Posterior vena cava (tissue), 2 donors: ENCODE measurements at places on chromosomes 7 and 10. TPM values are rescaled to one million over a fixed set of nuclear protein-coding genes. Genes with fewer than 3 reads are reported as not detected.

SPDYE1 gene
- total RNA-seq, result not detected

LRGUK gene
- 0.79 TPM for total RNA-seq

NEUROD6 gene
- not detected for total RNA-seq

DTX2 gene
- 24.6 TPM for total RNA-seq

SH2D4B gene
- 0.10 TPM for total RNA-seq

GIMAP4 gene
- 40.4 TPM for total RNA-seq

ANK3 gene
- total RNA-seq, result 6.1 TPM

DNA sequence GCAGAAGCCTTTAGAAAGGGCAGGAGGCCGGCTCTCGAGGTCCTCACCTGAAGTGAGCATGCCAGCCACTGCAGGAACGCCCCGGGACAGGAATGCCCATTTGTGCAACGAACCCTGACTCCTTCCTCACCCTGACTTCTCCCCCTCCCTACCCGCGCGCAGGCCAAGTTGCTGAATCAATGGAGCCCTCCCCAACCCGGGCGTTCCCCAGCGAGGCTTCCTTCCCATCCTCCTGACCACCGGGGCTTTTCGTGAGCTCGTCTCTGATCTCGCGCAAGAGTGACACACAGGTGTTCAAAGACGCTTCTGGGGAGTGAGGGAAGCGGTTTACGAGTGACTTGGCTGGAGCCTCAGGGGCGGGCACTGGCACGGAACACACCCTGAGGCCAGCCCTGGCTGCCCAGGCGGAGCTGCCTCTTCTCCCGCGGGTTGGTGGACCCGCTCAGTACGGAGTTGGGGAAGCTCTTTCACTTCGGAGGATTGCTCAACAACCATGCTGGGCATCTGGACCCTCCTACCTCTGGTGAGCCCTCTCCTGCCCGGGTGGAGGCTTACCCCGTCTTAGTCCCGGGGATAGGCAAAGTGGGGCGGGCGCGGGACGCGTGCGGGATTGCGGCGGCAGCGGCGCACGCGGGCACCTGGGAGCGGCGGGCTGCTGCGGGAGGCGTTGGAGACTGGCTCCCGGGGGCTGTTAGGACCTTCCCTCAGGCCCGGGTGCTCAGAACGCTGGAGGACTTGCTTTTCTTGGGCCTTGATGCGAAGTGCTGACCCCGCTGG lies at the start of gene FAS:
Gene FAS, plus strand, starts transcription at position 415 of the 777 bp plus-strand sequence. Its CDS starts 79 bp downstream, at position 494.
- DNase-seq, result peak; percentile 93

- DNase-seq, result no peak
Measured at GRCh38 chr7:101081432-101081831, 3.8 kb upstream of the TRIM56 start.

GRCh38 chr10:8563478-8563877 lies 509.0 kb downstream of the GATA3 start:
- DNase-seq, result no peak

DNA sequence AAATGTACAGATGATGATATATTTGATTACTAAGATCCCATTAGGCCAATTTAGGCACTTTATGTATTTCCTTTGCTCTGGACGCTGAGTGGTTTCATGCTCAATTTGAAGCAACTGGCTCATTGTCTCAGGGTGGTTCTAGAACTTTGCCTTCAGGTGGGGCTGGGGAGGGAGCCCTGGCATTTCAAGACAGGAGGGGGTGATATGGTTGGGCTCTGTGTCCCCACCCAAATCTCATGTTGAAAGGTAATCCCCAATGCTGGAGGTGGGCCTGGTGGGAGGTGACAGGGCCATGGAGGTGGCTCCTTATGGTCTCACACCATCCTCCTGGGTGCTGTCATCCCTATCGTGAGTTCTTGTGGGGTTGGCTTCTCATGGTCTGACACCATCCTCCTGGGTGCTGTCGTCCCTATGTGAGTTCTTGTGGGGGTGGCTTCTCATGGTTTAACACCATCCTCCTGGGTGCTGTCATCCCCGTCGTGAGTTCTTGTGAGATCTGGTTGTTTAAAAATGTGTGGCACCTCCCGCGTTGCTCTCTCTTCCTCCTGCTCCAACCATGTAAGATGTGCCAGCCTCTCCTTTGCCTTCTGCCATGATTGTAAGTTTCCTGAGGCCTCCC lies 151.5 kb upstream of the KLF6 start:
- no peak for DNase-seq

GRCh38 chr7:102917436-102918353 lies 4.9 kb downstream of the LRRC17 start:
- no peak for DNase-seq

- DNase-seq, result no peak
Measured at GRCh38 chr7:81694711-81695110, 75.1 kb downstream of the HGF start.

DNA sequence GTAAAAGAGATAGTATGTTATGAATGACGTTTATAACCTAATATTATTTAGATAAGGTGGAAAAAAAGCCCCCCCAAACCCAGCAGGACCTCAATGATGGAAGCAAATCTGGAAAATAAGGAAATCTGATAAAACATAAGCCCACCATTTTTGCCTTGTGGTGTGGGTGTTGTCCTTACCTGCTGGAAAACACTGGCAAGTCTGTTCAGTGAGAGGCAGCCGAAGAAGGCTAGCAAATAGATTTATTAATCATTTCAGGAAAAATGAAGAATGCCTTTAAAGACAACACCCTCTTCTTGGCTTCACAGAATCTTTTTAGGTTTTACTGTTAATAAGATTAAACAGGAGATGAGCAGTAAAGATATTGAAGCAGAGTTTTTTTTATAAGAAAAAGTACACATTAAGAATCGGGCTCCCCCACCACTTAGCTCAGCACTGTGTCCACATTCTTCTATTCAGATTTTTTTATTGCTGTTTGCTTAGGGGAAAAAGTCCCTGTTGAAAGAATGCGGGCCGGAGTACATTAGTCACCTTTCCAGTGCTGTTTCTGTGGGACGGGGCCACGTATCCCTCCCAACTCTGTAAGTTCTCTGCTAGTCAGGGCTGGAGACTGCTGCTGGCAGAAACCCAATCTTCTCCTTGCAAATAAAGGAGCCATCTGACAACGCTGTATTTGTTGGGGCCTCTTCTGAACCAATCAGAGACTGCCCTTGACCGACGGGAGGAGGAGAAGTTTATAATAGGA lies 104.1 kb downstream of the EVX1 start:
- no peak for DNase-seq

DNA sequence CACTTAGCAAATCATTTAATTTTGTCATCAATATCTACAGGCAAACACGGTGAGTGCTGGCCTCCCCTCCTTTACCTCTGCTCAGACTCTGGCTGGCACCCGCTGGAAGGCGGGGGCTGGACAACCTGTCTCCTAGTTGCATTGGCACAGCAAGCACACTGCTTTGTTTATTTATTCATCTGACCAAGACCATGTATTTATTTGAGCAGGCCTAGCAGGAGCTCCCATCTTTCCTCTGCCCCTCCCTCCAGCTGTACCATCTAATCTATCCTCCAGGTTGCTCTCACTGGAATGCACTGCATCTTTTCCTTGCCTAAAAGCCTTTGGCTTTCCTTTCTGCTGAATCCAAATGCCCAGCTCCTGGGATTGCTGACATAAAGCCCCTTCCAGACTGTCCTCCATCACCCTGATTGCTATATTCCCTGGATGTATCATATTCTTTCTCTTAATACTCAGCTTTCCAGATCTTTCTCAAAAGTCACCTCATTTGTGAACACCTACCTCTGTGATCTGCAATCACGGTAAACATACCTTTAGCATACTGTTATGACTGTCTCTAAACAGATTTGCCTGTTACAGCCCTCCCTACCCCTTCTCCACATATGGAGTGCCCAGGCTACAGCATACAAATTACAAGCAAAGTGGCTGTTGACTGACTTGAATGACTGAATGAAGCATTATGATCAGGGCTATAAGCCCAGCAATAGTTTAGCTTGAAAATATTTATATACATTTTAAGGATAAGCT lies 9.6 kb downstream of the ELMO1 start:
- no peak for DNase-seq

DNA sequence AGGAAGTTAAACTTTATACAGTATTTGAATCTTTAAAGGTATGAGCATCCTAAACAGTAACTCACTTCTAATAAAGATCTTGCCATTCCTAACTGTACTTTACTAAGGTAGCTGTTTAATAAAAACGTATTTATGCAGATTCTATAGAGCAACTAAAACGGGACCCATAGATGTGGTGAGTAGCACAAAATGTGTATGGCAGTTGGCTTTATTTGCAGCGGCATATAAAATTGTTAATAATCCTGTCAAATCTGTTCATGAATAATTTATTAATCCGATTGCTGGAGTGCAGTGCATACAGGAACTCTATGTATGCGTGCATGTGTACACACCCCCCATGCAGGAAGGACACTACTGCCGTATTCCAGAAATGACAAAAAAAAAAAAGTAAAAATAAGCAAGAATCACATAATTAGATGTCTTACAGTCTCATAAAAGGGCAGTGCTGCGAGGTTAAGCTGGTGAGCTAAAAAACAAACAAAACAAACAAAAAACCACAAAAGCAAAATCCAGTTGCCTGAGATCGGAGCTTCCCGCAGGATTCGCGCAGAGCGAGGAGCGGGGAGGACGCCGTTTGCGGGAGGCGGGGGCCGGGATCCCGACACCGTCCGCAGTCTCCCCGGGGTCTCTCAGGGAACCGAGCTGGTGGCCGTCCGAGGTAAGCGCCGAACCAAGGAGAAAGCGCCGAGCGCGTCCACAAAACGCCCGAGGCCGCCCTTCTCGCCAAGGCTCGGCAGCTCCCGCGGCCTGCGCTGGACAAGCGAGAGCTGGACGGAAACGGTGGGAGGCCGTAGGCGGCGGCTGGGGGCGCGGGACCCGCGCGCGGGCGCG lies 518 bp upstream of the COMMD3 start:
- DNase-seq, result no peak

GRCh38 chr7:132055336-132056120 lies 499.1 kb upstream of the PODXL start:
- DNase-seq, result no peak

- no peak for DNase-seq
Measured at GRCh38 chr10:126997801-126998590, 92.8 kb downstream of the DOCK1 start.
